Activated CD4-positive, alpha-beta T cell treated with anti-CD3 and anti-CD28 coated beads, Interleukin-2, amount 50 U/mL, for 1 hour (primary cell): ENCODE measurements at places on chromosomes 3 and 15.
A peak's percentile ranks its signal among the peaks of the same experiment; 100 is the strongest.

DNA sequence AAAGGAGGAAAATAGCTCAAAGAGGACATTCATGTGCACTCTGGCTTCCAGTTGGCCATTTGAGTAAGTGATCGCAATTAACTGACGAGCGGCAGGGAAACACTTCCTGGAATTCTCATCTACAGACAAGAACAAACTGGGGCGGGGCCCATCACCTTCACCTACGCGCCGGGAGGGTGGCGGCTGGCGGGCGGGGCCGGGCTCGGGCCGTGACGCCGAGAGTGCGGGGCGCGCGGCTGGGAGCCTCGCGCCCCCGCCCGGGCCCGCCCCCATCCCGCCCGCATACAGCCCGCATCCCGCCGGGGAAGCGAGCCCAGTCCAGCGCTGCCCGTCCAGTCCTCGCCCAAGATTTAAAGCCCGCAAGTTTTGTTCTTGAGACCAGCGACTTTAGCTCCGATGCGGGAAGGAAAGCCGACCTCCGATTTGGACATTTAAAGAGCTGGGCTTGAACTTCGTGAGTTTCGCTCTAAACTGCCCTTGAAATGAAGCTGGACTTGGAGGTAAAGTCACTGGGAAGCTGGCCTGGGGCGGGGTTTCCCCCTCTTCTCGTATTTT is at the start of gene B3GNT5:
Gene B3GNT5, plus strand, starts transcription at position 281 of the 555 bp plus-strand sequence. CDS start 16,546 bp downstream, outside the sequence.
- peak; percentile 23 for DNase-seq

GRCh38 chr3:28244491-28244890 is 3.1 kb downstream of the CMC1 start:
- no peak for DNase-seq

DNA sequence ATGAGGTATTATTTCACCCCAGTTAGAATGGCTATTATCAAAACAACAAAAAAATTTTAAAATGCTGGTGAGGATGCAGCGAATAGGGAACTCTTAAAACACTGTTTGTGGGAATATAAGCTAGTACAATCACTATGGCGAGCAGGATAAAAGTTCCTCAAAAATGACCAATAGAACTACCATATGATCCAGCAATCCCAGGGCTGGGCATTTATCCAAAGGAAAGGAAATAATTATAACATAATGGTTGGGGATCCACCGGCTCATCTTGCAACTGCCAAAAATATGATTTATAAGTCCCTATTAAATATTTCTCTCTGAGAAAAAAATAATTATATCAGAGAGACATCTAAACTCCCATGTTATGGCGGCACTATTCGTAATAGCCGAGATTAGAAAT is 127.6 kb upstream of the MME start:
- DNase-seq, result no peak

DNA sequence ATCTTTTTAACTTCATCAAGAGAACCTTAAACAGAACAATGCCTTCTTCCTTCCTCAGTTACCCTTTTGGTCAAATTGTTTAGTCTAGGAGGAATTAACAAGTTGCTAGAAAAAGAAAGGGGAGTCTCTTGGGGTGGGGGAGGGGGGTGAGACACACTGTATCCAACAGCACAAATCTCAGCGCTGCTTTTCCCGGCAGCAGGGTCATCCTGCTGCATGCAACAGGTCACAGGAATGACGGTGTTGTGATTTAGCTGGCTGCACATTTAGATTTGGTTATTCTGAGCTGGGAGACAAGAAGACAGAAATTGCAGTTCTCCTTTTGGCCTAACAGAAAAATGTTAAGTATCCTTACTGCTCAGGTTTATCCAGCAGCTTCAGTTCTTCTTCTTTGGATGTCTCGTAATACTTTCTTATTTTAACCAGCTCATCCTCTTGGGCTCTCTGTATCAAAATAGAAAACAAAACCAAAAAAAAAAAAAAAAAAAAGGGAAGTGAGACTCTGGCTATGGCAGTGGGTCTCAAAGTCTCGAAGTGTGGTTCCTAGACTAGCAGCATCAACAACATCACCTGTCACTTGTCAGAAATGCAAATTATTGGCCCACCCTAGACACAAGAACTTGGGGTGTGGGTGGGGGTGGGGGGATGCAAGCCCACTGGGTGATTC is 190.5 kb downstream of the GREM1 start:
- no peak for DNase-seq

- DNase-seq, result no peak
Observed at GRCh38 chr3:3082234-3082924, 27.8 kb downstream of the IL5RA start.

GRCh38 chr3:9881441-9881840 is 1.4 kb upstream of the CIDEC start:
- no peak for DNase-seq

DNA sequence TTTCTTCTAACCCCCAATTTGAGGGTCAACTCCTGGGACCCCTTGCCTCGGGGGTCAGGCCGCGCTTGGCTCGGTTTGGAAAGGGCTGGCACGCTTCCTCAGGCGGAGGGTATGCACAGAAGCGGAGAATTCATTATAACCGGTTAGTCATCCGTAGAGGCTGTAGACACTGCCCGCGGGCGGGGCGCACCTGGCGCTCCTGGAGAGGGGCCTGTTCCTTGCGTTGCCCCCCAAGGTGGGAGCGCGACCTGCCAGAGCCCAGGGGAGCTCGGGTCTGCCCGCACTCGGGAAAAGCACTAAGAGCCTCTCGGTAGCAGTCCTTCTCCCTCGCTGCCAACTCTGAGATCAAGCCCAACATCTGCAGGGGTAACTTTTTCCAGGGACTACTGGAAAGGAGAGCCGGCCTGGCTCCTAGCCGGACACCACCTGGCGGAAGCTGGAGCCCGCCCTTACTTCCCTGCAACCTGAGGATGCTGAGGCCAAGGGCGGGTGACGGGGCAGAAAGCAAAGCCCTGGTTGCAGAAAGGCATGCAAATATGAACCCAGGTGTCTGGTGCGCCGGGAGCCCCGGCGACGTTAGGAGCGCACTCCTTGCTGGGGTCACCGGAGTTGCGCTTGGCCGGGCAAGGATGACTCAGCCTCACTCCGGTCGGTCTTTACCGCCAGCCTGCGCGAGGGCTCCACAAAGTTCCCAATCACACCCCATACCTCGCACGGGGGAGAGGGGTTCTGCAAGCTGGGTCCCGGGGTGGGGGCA is 1.5 kb upstream of the CACNA2D3 start:
- no peak for DNase-seq

GRCh38 chr3:86225461-86225860 is 765.5 kb downstream of the VGLL3 start:
- no peak for DNase-seq

- no peak for DNase-seq
Observed at GRCh38 chr3:39474126-39474515, 6.6 kb downstream of the MOBP start.

GRCh38 chr3:57598765-57599360 is 1.7 kb upstream of the ARF4 start:
- no peak for DNase-seq
